ENCODE measurements at places on chromosomes 16 and 17. TPM values are rescaled to one million over a fixed set of nuclear protein-coding genes. Genes with fewer than 3 reads are reported as not detected.

The GAST gene
- total RNA-seq, result not detected

The MT1H gene
- total RNA-seq, result not detected

The WNK4 gene
- total RNA-seq, result 1.5 TPM

The BBS2 gene
- total RNA-seq, result 23.2 TPM

The CTF1 gene
- 0.15 TPM for total RNA-seq

The EVI2B gene
- total RNA-seq, result 18.5 TPM

The KCTD11 gene
- 96.8 TPM for total RNA-seq

The ORC6 gene
- total RNA-seq, result 30.9 TPM

The ZG16 gene
- not detected for total RNA-seq

The SLC47A1 gene
- total RNA-seq, result 0.19 TPM

The PERCC1 gene
- total RNA-seq, result not detected

The CFDP1 gene
- total RNA-seq, result 35.1 TPM

The CCL3 gene
- 108 TPM for total RNA-seq

The CCL8 gene
- total RNA-seq, result not detected

The MIEN1 gene
- 45.2 TPM for total RNA-seq

The CCDC154 gene
- total RNA-seq, result 3.7 TPM

The CTRB1 gene
- not detected for total RNA-seq

The SNX20 gene
- 53.9 TPM for total RNA-seq

The RAMP2 gene
- total RNA-seq, result not detected

The KCNJ2 gene
- not detected for total RNA-seq

The HBQ1 gene
- not detected for total RNA-seq

The ZNHIT3 gene
- 57.6 TPM for total RNA-seq

The FGF11 gene
- total RNA-seq, result 4.4 TPM

The VPS35 gene
- total RNA-seq, result 74.2 TPM

The RNF135 gene
- 4.0 TPM for total RNA-seq

The TLCD3B gene
- 1.9 TPM for total RNA-seq

The ABCC11 gene
- total RNA-seq, result 0.24 TPM

The RAB26 gene
- total RNA-seq, result 0.28 TPM

The IRX3 gene
- total RNA-seq, result not detected

The ACAP1 gene
- 774 TPM for total RNA-seq

The KIF19 gene
- total RNA-seq, result 0.53 TPM

The DYNC1LI2 gene
- 67.3 TPM for total RNA-seq

The SYCE1L gene
- total RNA-seq, result 3.2 TPM

The KRT24 gene
- not detected for total RNA-seq

The GRAPL gene
- 9.9 TPM for total RNA-seq

The KRT31 gene
- not detected for total RNA-seq

The NEURL4 gene
- 33.0 TPM for total RNA-seq

The TBC1D16 gene
- 1.6 TPM for total RNA-seq

The TBX6 gene
- total RNA-seq, result 1.1 TPM

The MLST8 gene
- total RNA-seq, result 33.4 TPM

The PDE6G gene
- 0.89 TPM for total RNA-seq

All from activated T-helper 17 cell treated with anti-CD3 and anti-CD28 coated beads, Interleukin-2, amount 50 U/mL, for 72 hours (primary cell).